Central memory CD4-positive, alpha-beta T cell (primary cell): ENCODE measurements at places on chromosomes 5 and 9.

DNA sequence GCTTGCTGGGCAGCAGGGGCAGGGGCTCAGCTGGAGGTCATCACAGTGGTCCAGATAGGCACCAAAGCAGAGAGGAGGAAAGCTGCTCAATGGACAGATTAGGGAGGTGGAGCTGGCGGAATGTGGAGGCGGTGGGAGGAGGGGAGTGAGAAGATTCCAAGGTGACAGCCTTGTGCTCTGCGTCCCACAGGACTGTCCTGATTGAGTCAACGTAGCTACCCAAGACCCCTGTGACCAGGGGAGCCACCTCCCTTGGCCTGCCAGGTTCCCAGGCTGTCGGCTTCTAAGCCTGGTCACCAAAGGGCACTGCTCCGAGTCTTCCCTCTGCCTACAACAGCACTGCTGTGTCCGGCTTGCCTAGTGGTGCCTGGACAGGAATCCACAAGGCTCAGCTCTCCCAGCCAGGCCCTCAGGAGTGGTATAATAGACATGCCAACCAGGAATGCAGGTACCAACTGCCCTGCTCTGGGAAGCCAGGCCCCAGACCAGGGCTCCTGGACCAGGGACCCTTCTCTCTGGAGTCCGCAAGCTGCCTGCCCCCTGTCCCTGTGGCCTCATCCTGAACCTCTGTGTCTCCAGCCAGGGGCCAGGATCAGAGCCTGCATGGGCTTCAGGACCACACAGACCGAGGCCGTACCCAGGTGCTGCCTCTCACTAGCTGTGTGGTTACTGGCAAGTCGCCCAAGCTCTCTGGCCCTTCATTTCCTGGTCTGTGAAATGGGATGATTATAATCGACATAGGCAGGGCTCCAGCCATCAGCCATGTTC lies 67.9 kb downstream of the STK10 start:
- no peak for DNase-seq

DNA sequence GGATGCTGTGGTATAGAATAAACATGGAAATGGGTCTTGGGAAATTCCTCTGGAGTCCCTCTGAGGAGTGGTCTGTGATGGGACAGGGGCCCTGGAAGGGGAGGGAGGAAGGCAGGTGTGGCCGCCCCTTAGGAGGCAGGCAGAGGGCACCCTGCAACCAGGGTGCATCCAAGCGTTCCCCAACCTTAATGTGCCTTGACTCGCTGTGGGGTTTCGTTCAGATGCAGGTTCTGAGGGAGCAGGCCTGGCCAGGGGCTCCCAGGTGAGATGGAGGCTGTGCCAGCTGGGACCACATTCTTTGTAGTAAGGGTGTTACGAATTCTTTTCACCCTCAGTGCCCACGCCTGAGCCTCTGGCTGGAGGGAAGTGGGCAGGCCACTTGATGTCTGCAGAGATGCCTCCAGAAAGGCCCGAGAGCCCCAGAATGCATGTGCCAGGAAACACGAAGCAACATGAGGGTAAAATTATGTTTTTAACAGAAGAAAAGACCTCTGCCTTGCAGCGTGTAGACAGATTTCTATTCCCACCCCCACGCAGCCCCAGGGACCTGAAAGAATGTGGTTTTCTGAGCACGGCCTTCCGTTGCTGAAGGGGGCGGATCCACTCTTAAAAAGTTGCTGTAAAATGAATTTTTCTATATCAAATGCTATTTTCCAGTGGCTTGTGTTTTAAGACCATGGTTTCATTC lies 150.4 kb upstream of the IER5L start:
- DNase-seq, result no peak

GRCh38 chr9:91946653-91947488 lies 3.2 kb downstream of the ROR2 start:
- no peak for DNase-seq

- DNase-seq, result no peak
Measured at GRCh38 chr5:54581831-54582548, 64.4 kb downstream of the SNX18 start.

DNA sequence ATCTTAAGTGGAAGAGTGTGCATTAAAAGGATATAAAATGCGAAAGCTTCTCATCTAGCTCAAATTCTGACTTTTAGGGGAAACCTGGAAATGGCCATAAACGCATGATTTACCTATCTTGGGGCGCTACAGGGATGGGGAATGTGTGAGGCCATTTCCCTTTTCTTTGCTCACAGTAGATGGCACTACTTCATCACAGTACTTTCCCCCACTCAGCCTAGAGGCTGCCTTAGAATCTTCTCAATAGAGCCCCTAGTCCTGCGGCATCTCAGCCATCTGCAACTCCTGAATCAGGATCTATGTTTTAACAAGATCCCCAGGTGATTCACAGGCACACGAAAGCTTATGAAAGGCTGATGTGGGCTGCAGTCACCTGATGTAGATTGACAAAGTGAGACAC lies 110.8 kb downstream of the LHFPL2 start:
- DNase-seq, result no peak

DNA sequence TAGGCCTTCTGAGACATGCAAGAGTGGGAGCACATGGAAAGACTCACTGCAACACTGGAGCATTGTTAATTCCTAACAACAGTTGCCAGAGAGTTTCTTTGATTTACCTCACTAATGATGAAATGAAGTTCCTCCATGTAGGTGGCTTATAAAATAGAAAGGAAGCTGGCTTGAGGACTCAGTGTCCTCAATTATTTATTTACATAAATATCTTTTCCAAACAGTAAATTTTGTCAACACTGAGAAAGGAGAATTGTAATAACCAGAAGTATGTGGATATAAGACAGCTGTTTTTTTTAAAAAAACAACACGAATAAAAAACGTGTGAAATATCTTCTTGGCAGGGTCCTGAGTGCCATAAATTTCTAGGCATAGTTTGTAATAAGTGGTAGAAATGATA lies 9.1 kb upstream of the SLC27A6 start:
- DNase-seq, result no peak

DNA sequence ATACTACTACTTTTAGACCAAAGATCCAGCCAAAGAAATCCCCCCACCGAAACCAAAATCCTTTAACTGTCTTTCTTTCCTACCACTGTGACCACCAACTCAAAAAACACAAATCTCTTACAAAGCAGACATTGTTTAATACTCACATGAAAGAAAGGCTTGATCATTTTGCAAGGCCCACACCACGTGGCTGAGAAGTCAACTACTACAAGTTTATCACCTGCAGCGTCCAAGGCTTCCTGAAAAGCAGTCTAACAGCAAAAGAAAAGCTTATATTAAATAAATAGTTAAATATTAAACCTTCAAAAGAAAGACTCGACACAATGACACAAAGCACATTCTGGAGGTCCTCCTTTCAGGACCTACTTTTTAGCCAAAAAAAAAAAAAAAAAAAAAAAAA lies 5.1 kb downstream of the TXN start:
- no peak for DNase-seq

DNA sequence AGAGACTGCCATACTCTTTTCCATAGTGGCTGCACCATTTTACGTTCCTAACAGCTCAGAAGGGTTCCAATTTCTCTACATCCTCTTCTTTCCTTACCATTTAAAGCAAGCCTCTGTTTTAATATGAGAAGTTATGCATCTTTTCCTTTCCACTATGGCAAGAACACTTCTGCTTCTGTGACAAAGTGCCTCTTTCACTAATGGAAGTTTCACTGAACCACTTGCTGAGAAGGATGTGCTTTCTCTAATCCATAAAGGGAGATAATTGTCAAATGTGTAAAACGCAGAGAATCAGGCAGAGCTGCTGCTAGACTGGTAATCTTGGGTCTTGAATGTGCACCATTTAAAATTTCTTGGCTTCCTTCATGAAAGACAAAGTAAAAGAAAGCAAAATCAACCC lies 131.6 kb downstream of the PJA2 start:
- DNase-seq, result no peak

DNA sequence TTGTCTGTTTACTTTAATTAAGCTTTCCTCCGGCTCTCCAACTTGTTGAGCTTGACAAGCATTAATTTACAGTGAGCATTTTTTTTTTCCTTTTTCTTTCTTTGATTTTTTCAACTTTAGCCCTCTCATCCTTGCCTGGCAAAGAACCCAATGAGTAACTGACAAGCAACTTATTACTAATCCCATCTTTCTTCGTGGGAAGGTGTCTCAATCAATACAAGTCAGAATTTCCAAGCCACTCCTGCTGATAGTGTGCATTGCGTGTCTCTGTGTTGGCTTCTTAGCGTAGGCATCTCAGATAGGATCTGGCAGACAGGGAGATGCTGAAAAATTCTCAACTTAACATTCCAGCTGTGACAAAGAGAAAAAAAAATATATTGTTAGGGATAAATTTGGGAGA lies 527.7 kb upstream of the WWC1 start:
- no peak for DNase-seq

DNA sequence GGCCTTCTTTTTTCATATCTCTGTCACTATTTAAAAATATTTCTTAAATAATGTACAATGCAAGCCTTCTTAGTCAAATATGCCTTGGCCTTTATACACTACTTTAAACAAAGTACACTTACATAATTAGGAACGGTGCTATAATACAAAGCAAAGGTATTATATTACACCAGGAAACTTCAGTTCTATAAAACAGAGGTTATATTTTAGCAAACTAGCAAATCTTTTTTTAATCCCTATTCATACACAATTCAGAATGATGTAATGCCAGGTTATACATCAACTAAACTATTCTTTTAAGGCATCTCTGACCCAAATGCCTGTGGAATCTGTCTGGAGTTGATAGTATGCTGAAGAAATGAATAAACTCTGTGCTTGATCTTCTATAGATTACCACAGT lies 10.7 kb upstream of the LURAP1L start:
- DNase-seq, result no peak

GRCh38 chr5:107418071-107418470 lies 252.7 kb downstream of the EFNA5 start:
- no peak for DNase-seq

GRCh38 chr5:79873187-79873586 lies 117.9 kb downstream of the MTX3 start:
- DNase-seq, result no peak

GRCh38 chr5:154298065-154298464 lies 107.5 kb downstream of the GALNT10 start:
- no peak for DNase-seq

GRCh38 chr9:99433095-99433494 lies 211.0 kb downstream of the SEC61B start:
- no peak for DNase-seq
